ENCODE measurements at places on chromosomes 4 and X.

DNA sequence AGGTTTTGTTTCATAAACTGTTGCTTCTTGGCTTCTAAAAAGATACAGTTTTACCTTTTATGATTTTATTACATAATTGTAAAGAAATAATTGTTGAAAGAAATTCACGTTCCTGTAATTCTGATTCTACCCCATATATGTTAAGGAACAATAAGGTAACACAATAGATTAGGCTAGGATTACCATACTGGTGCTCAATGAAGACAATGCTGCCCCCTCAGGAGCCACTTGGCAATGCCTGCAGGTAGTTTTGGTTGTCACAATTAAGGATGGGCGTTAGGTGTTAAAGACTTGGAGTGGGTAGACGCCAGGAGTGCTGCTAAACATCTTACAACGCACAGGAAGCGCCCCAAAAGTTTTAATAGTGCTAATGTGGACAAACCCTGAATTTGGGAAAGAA lies 133.2 kb downstream of the NLGN4X start:
- no peaks in the 10 kb centered on the region for H3K36me3 ChIP-seq
- no peak overlapping the region for H3K4me3 ChIP-seq
- no peaks in the 10 kb centered on the region for H3K27me3 ChIP-seq
- no peak for DNase-seq

DNA sequence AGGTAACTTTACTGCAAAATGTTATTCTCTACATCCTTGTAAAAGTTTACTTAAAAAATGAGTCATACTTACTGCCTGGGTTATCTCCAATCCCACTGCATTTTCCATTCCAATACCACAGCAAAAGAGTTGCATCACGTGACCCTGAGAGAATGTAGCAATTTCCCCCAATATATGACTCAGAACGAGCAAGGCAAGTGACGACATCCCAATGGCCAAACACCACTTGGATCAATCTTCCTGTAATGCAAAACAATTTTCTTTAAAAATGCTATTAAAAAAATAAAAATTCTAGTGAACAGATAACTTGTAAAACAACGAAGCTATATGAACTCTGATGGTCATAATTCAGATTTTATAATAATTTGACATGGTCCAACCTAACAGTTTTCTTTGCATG lies 224.3 kb downstream of the DCLK2 start:
- H3K4me3 ChIP-seq: no peak overlapping the region
- H3K27ac ChIP-seq: no peak overlapping the region
- no peak for DNase-seq

GRCh38 chr4:161121451-161121850 lies 1042.3 kb downstream of the FSTL5 start:
- H3K4me1 ChIP-seq: no peaks in the 10 kb centered on the region
- H3K4me3 ChIP-seq: no peak overlapping the region
- no peak for DNase-seq
- H3K27ac ChIP-seq: no peak overlapping the region

DNA sequence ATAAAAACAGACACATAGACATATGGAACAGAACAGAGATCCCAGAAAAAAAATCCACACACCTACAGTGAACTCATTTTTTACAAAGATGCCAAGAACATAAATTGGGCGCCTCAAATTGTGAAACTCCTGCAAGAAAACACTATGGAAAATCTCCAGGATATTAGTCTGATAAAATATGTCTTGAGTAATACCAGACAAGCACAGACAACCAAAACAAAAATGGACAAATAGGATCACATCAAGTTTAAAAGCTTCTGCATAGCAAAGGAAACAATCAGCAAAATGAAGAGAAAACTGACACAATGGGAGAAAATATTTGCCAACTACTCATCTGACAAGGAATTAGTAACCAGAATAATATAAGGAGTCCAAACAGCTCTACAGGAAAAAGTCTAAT lies 337.3 kb upstream of the DIPK2B start:
- no peak overlapping the region for H3K4me3 ChIP-seq
- H3K4me1 ChIP-seq: no peaks in the 10 kb centered on the region
- no peak for DNase-seq
- no peaks in the 10 kb centered on the region for H3K36me3 ChIP-seq

DNA sequence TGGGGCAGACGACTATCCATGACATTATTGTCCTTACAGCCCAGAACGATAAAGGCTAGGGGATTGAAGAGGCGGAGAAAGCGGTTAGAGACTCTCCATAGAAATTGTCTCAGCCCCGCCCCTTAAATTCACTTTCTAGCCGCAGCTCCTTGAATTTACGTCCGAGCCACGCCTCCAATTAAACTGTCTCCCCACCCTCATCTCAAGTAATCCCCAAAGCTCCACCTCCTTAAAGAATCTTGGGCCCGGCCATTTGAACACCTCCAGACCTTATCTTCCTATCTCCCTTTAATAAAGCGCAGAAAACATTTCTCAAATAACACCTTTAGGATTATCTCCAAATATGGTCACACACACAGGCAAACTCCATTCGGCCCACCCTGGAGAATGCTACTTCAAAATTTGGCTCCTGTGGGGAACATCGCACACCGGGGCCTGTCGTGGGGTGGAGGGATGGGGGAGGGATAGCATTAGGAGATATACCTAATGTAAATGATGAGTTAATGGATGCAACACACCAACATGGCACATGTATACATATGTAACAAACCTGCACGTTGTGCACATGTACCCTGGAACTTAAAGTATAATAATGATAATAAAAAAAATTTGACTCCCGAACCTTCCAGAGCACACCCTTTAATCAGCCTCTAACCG lies 7.2 kb upstream of the MAGIX start:
- no peaks in the 10 kb centered on the region for H3K27me3 ChIP-seq
- peak overlapping the region; percentile 87 for H3K27ac ChIP-seq
- no peak for DNase-seq
- no peaks in the 10 kb centered on the region for H3K36me3 ChIP-seq

- no peaks in the 10 kb centered on the region for H3K36me3 ChIP-seq
- no peak for DNase-seq
- no peak overlapping the region for H3K4me3 ChIP-seq
- no peak overlapping the region for H3K27ac ChIP-seq
- no peaks in the 10 kb centered on the region for H3K27me3 ChIP-seq
- H3K4me1 ChIP-seq: peaks cover 14% of the 10 kb centered on the region
Measured at GRCh38 chrX:45804276-45804675, 603.6 kb upstream of the DIPK2B start.

DNA sequence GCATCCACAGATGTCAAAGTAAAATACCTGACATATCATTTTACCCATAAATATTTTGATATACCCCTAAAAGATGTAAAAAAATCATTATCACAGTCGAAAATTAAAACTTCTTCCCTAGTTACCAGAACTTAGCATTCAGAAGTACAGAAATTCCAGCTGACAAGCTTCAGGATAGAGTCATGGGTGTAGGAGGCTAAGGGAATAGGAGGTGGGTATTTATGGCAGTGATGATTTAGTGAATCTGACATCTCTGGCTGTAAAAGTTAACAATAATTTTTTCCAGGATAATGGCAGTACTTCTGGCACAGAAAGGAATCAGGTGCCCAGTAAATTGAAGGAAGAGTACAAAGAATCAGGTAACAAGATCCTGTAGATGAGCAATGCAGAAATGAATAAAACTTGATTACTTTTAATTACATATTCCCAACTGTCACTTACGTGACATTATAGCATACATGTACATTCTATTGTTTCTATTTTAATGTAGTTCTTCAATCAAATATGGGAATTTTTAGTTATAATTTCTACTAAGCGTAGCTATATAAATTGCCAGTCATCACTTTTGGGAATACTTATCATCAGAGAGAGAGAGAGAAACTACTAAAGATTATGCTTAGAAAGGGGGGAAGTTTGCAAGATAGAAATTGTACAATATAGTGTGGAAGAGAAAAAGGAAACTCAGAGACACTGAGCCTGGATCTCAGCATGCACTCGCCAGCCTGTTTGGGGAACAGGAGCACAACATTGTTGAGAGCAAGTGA lies 143.4 kb downstream of the TMEM144 start:
- no peak overlapping the region for H3K4me3 ChIP-seq
- no peak overlapping the region for H3K27ac ChIP-seq
- H3K4me1 ChIP-seq: no peaks in the 10 kb centered on the region
- H3K36me3 ChIP-seq: no peaks in the 10 kb centered on the region
- no peak for DNase-seq

DNA sequence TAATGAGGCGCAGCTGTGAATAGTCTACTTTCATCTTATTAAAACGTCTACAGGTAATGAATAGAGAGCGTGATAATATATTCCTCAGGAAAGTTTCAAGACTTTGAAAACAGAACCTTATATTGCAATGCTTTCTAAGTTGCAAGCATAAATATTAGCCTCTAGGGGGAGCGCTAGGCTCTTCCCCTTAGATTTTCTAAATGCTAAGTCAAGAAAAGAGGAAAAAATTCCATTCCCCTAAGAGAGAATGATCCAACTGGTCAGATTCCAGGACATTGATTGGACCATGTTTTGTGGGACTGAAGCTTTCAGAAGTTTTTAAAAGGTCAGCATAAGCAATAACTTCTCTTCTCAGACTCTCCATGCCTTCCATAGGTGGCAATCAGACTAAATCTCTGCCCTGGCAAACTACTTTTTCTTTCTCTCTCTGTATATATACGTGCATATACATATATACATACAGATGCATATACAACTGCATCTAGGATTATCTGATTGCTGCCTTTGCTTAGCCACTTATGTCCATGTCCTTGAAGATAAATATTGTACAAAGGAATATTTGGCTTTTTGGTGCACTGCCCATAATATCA lies 492.9 kb downstream of the INPP4B start:
- H3K4me1 ChIP-seq: peaks cover 64% of the 10 kb centered on the region
- H3K36me3 ChIP-seq: peaks cover 1% of the 10 kb centered on the region
- DNase-seq: no peak
- H3K27ac ChIP-seq: peak overlapping the region; percentile 56

DNA sequence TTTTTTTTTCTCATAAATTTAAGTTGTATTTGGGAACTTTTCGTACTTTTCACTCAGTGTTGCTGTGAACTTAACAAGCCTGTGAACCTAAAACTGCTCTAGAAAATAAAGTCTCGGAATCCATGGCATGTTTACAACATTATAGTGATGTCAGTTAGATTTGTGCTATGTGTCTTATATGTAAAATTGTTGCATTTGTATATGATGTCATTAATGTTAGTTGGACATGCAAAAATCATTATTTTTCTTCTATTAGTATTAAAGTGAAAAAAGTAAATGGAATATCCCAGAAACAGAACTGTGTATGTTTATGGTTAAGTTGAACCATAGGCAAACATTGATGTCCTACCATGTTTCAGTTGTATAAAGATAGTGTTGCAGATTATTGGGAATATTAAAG lies 85.2 kb downstream of the STIM2 start:
- H3K27me3 ChIP-seq: no peaks in the 10 kb centered on the region
- no peaks in the 10 kb centered on the region for H3K36me3 ChIP-seq
- H3K4me1 ChIP-seq: no peaks in the 10 kb centered on the region

DNA sequence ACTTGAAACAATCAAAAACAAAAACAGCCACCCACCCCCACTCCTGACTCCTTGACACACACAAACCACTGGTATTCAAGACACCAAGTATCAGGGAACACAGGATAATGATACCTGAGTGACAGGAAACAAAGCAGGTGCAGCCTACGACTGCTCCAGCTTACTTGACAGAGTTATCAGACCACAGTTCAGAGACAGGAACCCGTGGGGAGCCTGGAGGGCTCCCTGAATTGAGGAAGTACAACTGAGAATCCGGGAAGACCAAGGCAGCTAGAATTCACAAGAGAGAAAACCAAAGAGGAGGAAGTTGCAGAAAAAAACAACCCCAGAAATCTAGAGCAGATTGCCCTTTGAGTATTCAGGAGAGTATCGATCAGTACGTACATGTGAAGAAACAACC lies 20.5 kb downstream of the COMMD8 start:
- DNase-seq: no peak
- no peaks in the 10 kb centered on the region for H3K4me1 ChIP-seq
- H3K36me3 ChIP-seq: no peaks in the 10 kb centered on the region
- H3K4me3 ChIP-seq: no peak overlapping the region
- H3K27me3 ChIP-seq: no peaks in the 10 kb centered on the region

DNA sequence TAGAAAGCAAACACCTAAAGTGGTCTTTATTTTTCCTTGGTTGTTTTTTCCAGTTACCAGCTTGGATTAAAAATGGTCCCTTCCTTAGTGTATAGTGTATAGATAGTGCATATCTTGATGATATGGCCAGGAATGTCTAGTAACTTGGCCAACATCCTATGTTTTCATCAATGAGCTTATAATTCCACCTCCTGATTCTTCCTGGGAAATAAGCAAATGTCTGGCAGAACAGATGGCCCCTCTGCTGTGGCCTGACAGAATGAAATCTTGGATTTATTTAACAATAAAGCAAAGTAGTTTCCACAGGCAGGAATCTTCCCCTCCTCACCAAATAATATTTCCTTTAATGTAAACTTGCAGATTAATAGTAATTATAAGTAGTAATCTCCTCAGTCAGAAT lies 6.1 kb downstream of the SCARB2 start:
- DNase-seq: no peak
- H3K36me3 ChIP-seq: no peaks in the 10 kb centered on the region
- H3K27me3 ChIP-seq: no peaks in the 10 kb centered on the region
- H3K4me1 ChIP-seq: peaks cover 5% of the 10 kb centered on the region
- no peak overlapping the region for H3K27ac ChIP-seq
